Stimulated activated CD4-positive, alpha-beta T cell treated with anti-CD3 and anti-CD28 coated beads, TNF-alpha, amount 100 ng/mL, for 4 hours (primary cell): ENCODE measurements at places on chromosomes 5 and 9.

DNA sequence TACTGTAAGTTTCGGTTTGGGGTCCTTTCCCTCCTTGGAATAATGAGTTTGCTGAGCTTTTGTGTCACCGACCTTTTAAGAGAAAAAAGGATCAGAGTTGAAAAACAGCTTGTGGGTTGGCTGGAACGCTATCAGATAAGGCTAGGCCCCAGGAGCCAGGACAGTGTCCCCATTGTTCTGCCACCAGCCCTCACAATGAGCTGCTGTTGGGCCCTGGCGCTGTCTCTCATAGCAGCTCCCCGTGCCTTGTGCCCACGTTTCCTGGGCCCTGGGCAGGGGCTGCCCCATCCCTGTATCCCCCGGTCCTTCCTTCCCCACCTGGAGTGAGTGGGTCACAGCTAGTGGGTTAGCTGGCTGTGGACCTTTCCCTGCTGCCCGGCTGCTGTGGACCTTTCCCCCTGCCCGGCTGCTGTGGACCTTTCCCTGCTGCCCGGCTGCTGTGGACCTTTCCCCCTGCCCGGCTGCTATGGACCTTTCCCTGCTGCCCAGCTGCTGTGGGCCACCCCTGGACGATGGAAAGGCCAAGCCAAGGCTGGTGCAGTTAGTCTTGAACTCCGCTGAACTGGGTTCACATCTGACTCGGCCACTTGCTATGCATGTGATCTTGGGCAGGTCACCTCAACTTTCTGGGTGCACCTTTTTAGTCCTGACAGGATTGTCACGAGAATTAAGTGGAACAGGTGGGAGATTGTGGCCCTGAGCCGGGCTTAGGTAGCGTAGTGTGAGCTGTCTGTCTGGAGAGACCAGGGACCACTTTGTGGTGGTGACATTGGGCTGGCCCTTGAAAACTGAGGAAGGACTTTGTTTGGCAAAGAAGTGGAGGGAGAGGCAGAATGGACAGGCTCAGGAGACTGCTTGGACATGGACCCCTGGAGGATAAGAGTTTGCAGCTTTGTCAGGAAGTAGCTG is 99.5 kb downstream of the DAB2IP start:
- no peak for DNase-seq

GRCh38 chr9:83422527-83422926 is 115.7 kb downstream of the FRMD3 start:
- DNase-seq, result no peak

DNA sequence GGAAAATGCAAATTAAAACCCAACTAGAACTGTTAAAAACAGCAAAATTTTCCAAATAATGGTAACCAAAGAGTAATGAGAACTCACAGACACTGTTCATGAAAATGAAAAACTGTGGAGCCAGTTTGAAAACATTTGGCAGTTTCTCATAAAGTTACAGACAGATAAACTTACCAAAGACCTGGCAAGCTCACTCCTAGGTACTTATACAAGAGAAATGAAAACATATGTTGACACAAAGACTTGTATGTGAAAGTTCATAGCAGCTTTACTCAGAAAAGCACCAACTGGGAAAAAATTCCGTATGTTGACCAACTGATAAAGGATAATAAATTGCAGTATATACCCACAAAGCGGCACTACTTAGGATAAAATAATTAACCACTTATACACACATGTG is 10.3 kb downstream of the ZNF782 start:
- no peak for DNase-seq

DNA sequence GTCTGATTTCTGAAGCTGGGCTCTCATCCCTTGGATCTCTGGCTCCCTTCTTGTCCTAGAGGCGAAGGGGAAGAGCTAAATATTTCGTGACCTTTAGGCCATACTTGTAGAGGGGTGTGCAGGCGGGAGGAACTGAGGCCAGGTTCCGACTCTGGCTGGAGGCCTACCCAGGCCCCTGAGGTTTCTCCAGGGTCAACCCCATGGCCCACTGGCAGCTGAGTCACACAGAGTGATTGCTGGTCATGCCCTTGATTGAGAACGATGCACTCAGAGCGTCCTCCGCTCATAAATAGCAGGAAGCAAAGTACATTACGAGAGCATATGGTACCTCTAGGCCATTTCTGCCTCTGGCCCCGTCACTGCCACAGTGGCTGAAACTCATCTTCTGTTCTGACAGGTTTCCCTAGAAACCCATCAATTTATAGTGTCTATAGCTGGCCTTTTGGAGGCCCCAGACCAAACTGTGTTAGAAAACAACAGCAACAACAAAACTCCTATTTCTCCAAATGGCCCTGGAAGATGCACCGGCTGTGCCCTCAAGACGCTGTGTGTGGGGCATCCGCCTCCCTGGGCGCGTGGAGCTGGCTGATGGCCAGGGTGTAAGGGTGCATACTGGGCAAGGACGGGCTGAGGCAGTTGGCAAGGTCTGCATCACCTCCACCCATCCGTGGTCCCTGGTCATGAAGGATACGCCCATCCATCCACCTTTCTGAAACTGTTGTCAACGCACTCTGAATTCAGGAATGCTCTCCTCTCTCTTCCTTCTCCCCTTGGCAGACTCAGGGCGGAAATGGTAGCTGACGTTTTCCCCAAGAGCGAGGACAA is 32.9 kb upstream of the FCN1 start:
- DNase-seq, result no peak

DNA sequence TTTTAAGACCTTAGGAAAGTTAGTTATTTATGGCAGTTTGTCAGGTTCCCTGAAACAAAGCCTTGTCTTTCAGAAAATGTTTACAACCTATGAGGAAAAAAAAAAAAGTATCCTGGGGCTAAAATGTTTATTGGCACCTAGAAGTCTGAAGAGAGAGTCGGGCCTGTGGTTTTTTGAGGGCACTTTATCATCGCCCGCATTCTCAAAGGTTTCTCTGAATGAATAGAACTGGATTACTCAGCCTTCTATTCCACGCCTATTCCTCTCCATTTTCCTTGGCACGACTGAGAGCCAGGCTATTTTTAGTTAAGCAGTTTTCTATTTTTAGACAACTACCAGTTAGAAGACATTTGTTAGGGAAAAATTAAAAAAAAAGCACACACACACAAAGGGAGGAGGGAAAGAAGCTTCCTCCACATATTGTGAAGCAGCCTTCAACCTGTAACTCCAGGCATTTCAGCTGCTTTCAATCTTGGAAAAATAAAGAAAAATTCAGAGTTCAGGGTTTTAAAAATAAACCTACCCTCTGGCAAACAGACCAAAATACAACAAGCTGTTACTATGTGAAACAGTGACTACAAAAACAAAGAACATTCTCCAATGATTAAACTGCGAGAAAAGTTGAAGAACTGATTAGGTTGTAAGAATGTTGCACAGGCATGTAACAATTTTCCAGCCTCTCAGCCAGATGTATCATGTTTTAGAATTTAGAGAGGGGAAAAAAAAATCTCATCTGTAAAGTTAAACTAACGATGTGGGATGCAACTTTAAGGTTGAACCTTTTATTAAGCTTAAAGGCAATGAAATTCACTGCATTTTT is 97.0 kb downstream of the MEF2C start:
- no peak for DNase-seq

DNA sequence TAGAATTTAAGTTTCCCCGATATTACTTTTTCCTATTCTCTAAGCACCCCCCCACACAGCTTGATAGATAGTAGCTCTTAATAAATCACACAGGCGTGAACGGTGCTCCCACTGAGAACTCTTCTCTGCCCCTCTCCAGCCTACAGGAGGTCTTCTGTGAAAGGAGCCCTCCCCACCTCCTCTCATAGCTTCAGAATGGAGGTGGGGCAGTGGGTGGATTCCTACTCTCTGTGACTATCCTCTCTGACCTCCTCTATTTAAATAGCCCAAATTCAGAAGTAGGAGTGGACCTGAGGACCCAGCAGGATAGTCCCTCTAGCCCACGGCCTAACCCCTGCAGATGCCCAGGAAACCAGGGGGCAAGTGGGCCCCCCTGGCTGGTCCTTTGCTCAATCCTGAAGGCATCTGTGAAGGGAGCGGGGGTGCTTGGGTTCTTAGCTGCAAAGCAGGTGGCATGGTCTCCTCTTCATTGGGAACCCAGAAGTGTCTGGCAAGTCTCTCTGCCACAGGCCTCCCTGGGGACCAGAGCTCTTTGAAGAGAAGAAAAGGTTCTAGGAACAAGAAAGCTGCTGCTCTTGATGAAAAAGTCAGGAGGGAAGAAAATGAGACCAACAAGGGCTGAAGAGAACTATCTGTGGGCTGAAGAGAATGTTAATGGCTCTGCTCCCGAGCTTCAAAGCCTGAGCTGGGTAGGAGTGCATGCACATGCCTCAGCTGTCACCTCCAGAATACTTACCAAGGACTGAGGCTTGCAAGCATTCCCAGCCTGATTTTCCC is 21.1 kb upstream of the HSPA9 start:
- no peak for DNase-seq

DNA sequence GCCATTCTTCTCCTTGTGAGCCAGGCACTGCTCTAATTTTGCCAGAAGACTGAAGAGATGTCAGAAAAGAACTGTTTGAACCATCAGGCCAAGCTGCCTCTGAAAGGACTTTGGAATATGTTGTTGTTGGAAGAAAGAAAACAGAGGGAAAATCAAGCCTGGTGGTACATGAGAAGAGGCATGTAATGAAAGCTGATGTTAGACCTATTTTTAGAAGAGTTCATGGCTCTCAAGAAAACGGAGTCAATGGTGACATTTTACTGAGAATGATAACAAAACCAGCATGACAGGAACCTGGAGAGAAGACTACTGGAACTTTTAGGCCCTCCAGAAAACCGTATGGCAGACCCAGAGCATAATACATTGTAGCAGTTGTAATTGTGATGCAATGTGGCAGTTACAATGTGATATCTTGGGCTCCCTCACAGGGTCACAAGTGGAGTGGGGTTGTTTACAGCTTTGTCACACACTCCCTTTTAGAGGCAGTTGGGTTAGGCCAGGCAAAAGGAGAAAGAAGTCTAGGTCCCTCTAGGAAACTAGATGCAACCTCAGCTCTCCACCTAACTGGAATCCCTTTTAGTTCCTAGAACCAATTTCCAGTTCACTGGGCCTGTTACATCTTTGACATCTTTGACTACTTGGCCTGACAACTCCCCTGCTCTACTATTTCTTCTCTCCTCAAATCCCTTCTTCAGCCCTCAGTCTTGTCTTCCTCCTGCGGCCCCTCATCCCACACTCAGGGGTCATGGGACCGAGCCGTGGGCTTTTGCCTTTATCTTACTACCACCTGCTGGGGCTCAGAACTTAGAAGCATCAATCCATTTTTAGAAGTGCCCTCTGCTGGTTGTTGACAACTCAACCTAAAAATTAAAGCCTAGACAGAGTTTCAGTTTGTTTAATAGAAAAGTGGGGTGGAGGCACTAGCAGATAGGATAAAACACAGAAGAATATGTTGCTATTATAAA is 61.2 kb upstream of the JAK2 start:
- no peak for DNase-seq

DNA sequence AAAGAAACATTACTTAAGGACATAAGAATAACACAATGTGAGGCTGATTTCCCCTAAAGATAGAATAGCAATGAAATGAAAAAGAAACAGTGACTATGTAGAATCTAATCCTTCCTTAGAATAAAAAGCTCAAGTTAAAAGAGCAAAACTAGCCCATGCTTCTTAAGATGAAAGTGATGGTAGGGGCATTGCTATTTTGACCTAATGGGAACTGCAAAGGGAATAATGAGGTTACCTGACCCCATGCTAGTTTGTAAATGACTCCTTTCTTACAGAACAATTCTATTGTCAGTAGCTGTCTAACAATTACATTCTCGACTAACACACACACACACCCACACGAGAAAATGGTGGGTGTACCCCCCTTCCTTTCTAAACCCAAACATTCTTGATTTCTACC is 575.8 kb downstream of the CSNK1G3 start:
- no peak for DNase-seq

DNA sequence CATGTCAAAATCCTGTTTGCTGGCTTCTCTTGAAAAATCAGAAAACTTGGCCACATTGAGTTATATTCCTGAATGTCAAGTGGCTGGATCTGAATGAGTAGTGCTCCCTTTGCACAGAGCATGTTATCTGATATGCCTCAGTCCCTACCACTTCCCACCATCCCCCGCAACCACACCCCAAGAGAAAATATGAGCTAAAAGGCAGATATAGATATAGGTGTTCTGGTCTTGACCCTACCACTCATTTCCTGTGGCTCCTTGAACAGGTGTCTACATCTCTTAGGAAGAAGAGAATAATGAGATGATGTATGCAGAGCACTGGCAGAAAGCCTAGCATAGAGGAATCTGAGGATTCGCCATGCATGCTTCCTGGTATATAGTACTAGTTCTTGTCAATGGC is 6.6 kb upstream of the CYSTM1 start:
- DNase-seq, result no peak

- DNase-seq, result no peak
These were observed 11.6 kb downstream of the COL27A1 start for GRCh38 chr9:114166614-114167572.

GRCh38 chr9:11872471-11872870 is 820.7 kb upstream of the TYRP1 start:
- DNase-seq, result no peak

GRCh38 chr5:170623576-170624181 is 119.9 kb downstream of the KCNIP1 start:
- no peak for DNase-seq

- DNase-seq, result no peak
These were observed 12.3 kb downstream of the DCAF10 start for GRCh38 chr9:37812773-37813379.

DNA sequence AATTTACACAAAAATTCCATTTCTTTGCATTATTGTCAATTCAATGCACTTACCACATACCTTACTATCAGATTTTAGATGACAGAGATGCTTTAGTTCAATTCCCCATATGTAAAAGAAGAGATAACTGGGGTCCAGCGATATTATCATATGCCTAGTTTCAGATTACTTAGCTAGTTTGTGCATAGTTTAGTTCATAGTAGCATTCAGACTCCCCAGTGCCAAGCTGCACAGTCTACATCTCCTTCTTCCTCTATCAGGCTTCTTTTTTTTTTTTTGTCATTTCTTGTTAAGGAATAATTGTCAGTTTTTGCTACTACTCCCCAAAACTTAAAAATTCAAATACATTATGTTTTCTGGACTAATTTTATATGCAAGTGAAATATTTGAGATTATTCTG is 175.0 kb downstream of the SSBP2 start:
- no peak for DNase-seq

GRCh38 chr5:6419340-6419852 is 29.3 kb upstream of the UBE2QL1 start:
- no peak for DNase-seq

GRCh38 chr5:75091597-75091996 is 39.2 kb upstream of the GCNT4 start:
- no peak for DNase-seq

DNA sequence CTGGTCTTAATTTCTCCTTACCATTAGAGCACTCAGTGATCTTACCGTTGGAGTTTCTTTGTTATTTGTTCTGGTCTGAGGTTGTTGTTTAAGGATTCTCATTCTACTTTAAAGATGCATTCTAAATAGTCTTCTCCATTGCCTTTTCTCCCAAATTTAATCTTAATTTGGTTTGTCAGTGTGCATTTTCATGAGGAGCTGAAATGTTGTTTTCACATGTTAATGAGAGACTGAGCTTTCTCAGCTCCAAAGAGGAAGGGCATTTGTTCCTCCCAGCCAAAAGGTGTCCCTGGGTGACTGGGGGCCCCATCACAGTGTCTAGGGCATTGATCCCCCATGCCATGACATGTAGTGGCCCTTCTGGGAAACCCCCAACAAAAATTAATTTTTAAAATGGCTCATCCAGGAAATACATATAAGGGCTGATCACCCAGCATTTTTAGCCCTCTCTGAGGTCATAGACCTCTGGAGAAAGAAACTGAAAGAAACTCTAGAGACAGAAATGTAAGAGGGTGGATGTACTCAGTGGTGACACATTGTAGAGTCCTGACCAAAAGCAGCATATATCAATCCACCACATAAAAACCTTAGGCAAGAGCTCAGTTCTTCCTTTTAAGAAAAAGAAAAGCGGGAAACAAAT is 240.4 kb upstream of the RAI14 start:
- DNase-seq, result no peak
